ENCODE measurements at places on chromosomes 12 and 14. TPM values are rescaled to one million over a fixed set of nuclear protein-coding genes. Genes with fewer than 3 reads are reported as not detected.

The GPRC5A gene
- not detected for total RNA-seq

The LTBP2 gene
- total RNA-seq = 0.22 TPM

The CCDC196 gene
- not detected for total RNA-seq

The PPHLN1 gene
- total RNA-seq = 99.5 TPM

The HCAR1 gene
- not detected for total RNA-seq

The TCL1A gene
- 275 TPM for total RNA-seq

The VRTN gene
- not detected for total RNA-seq

The IFI27 gene
- 0.27 TPM for total RNA-seq

The EGLN3 gene
- total RNA-seq = 1.5 TPM

The MGP gene
- 0.81 TPM for total RNA-seq

The PIANP gene
- 0.51 TPM for total RNA-seq

DNA sequence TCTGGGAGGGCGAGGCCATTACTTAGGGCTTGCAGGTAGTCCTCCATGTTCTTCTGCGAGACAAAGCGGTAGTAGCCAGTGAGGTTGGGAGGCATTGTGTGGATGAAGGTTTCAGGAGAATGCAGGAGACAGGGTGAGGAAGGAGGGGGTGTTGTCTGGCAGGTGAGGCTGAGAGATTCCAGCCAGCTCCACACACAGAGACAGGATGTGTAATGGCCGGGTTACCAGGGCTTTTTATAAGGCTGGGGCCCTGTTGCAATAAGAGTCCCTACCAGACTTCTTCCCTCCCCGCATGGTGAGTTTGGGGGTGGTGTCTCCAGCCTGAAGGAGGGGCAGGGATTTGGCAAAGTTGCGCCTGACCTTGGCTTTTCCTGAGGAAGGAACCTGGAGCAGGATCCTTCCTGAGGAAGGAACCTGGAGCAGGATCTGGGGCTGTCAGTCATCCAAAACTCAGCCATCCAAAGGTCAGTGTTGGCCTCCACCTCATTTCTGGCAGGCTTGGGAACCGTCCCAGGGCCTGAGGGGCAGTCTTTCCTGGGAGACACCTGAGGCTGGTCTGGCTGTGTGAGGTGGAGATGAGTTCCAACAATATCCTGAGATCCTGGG, at the start of gene RBP5:
Gene RBP5, minus strand, starts transcription at position 209 of the 606 bp plus-strand sequence. Its CDS starts 114 bp downstream, at position 95.
- H3K4me1 ChIP-seq = peaks cover 26% of the 10 kb centered on the region
- H3K4me3 ChIP-seq = peak within 1 kb of the TSS; percentile 75
- H3K27ac ChIP-seq = peak within 1 kb of the TSS; percentile 10
- DNase-seq = no peak

DNA sequence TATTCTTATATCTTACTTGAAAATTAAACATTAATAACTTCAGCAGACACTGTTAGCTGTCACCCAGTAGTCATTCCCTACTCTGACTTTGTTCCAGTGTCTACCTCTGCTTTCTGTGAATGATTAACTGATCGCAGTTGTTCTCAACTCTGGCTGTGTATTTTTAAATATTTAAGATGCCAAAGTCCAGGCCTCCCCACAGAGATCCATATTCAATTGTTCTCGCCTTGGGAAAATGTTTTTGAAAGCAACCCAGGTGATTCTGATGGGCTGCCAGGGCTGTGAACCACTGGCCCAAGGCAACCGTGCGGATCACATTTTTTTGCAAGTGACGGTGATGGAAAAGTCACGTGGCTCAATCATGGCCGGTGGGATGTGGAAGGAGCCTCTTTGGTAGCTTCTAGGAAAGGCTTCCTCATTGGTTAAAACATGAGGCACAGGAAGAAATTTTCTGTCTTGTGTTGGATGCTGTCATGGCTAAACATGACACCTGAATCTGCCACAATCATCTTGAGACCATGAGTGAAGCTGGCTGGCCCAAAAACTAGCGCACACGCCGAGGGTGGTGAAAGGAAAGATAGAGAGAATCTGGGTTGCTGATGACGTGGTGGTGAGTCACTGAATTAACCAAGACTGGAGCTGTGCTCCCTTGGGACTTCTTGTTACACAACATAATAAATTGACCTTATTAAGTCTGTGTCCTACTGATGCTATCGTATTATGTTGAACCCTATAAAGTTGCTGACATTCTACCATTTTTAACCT, 37.2 kb downstream of the RDH12 start:
- H3K4me1 ChIP-seq = no peaks in the 10 kb centered on the region
- H3K27ac ChIP-seq = no peak overlapping the region
- DNase-seq = no peak
- H3K27me3 ChIP-seq = no peaks in the 10 kb centered on the region

GRCh38 chr12:109466305-109466704, 10.8 kb downstream of the KCTD10 start:
- no peak overlapping the region for H3K27ac ChIP-seq
- H3K27me3 ChIP-seq = no peaks in the 10 kb centered on the region
- no peak overlapping the region for H3K4me3 ChIP-seq
- H3K36me3 ChIP-seq = no peaks in the 10 kb centered on the region

DNA sequence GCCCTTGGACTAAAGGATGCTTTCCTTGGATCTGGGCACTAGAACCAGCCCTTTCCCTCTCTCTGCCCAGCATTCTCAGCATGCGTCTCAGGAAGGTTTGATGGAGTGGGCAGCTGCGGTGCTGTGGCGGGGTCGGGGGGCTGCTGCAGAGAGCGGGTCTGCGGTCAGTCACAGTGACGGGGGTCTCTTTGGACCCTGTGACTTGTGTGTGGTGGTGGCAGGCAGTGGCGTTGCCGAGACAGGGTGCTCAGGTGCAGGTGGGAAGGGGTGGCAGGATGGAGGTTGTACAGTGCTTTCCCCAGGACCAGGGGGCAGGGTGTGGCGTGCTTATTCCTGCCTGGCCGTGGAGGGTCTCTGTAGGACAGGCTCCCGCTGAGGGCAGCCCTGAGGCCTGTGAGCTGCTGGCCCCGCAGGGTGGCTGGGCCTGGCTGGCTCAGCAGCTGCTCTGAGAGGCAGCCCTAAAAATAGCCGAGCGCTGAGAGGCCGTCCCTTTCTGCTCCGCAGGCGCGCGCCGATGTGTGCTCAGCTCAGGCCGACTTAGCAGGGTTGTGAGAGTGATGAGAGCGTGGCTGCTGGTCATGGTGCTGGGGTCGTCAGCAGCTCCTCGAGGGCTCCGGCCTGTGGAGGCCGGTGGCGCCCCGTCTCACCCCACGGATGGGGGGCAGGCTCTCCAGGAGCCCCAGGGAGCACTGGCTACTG, 9.7 kb downstream of the PACS2 start:
- no peak for DNase-seq
- H3K4me1 ChIP-seq = no peaks in the 10 kb centered on the region
- no peak overlapping the region for H3K27ac ChIP-seq
- H3K27me3 ChIP-seq = no peaks in the 10 kb centered on the region
- no peak overlapping the region for H3K4me3 ChIP-seq

DNA sequence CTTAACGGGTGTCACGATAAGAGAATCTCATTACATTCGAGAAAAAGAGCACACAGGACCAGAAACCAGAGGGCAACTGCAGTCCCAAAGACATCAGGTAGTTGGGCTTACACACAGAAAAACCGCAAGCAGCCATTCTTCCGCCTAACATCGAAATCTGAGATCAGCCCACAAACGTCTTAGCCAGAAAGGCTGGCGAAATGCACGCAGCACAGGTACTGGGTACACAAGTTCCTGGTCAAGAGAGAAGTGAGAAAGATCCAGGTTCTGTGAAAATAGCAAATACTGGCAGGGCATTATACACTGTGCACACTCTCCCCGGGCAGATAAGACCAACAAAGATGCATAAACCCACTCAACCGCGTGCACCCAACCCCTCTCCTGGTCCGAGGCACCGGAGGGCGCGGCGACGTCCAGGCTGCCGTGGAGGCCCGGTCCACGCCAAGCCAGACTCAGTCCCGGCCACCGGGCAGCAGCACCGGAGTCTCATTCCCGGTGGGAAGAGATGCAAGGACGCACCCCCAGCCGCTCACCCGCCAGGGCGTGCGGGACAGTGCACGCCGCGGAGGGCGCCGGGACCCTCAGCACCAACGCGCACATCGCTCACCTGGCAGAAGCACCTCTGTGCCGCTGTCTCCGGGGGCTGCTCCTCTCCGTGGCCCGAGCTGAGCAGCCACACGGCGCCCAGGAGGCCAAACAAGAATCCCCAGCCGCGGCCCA, 437 bp downstream of the ERO1A start:
- no peaks in the 10 kb centered on the region for H3K27me3 ChIP-seq
- H3K36me3 ChIP-seq = no peaks in the 10 kb centered on the region
- peak overlapping the region; percentile 87 for H3K27ac ChIP-seq
- H3K4me3 ChIP-seq = peak overlapping the region; percentile 89
- peak; percentile 77 for DNase-seq

DNA sequence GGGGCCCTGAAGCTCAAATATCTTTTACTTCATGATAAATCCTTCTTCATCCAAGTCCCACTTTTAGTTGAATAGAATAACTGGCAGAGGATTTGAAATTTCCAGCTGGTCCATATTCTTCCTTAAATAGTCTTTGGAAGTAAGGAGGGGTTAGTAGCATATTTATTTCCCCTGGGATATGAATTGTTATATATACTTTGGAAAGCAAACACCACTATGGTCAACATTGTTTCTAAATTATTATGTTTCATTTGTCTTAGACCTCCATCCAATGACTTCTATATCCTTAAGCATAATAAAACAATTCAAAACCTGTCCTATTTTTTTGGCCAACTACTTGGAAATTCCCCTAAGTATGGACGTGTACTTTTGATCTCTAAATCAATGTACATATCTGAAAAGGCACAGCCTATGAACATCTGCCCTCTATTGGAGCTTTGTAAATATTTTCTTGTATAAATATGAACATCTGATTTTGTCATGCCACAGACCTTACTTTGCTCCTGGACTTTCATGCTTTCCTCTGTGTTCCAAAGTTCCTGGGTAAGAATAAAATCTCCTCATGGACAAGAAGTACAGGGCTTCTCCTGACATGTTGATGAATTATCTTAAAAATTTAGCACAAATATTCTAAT, 1212.0 kb downstream of the GALC start:
- H3K4me1 ChIP-seq = no peaks in the 10 kb centered on the region
- no peak overlapping the region for H3K4me3 ChIP-seq
- no peak for DNase-seq
- no peaks in the 10 kb centered on the region for H3K36me3 ChIP-seq
- no peaks in the 10 kb centered on the region for H3K27me3 ChIP-seq
- no peak overlapping the region for H3K27ac ChIP-seq

GRCh38 chr12:119781804-119782203, 95.3 kb downstream of the CIT start:
- no peak overlapping the region for H3K4me3 ChIP-seq
- H3K4me1 ChIP-seq = no peaks in the 10 kb centered on the region

- H3K27ac ChIP-seq = no peak overlapping the region
- no peak overlapping the region for H3K4me3 ChIP-seq
- H3K36me3 ChIP-seq = no peaks in the 10 kb centered on the region
- H3K4me1 ChIP-seq = no peaks in the 10 kb centered on the region
Measured at GRCh38 chr12:99343960-99344359, 303.6 kb upstream of the GARIN6 start.

- H3K27ac ChIP-seq = no peak overlapping the region
- H3K27me3 ChIP-seq = no peaks in the 10 kb centered on the region
- no peaks in the 10 kb centered on the region for H3K4me1 ChIP-seq
- H3K36me3 ChIP-seq = no peaks in the 10 kb centered on the region
Measured at GRCh38 chr14:78075033-78075432, 95.1 kb upstream of the NRXN3 start.

GRCh38 chr14:54342806-54343205, 54.0 kb upstream of the CDKN3 start:
- no peaks in the 10 kb centered on the region for H3K36me3 ChIP-seq
- no peaks in the 10 kb centered on the region for H3K27me3 ChIP-seq
- no peak overlapping the region for H3K4me3 ChIP-seq

GRCh38 chr14:91372671-91373495, 44.7 kb downstream of the CCDC88C start:
- peak; percentile 59 for DNase-seq
- H3K36me3 ChIP-seq = no peaks in the 10 kb centered on the region
- peak overlapping the region; percentile 28 for H3K4me3 ChIP-seq

DNA sequence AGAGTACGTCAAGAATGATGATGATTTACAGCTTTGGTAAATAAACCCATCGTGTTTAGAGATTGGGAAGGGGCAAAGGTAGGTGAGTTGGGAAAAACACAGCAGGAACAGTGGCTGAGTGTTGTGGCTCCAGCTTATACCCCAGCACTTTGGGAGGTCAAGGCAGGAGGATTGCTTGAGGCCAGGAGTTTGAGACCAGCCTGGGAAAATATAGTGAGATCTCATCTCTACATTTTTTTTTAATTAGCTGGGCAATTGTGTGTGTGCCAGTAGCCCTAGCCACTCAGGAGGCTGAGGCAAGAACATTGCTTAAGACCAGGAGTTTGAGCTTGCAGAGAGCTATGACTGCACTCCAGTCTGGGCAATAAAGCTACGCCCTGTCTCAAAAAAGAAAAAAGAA, 77.1 kb downstream of the RASSF9 start:
- H3K36me3 ChIP-seq = no peaks in the 10 kb centered on the region
- H3K4me1 ChIP-seq = no peaks in the 10 kb centered on the region
- no peak for DNase-seq
- no peak overlapping the region for H3K4me3 ChIP-seq
- no peak overlapping the region for H3K27ac ChIP-seq
- H3K27me3 ChIP-seq = no peaks in the 10 kb centered on the region

All from B cell (primary cell).